SW480 (cell line): ENCODE measurements at places on chromosomes 16 and 17.
A peak's percentile ranks its signal among the peaks of the same experiment; 100 is the strongest.

GRCh38 chr17:57366177-57366557 is 109.8 kb downstream of the MSI2 start:
- no peak for DNase-seq

GRCh38 chr17:5527601-5528250 is 41.4 kb downstream of the MIS12 start:
- no peak for DNase-seq

GRCh38 chr17:59893676-59894100 is 767 bp downstream of the RPS6KB1 start:
- DNase-seq = peak; percentile 42

- no peak for DNase-seq
Measured at GRCh38 chr17:3865176-3865575, 19.1 kb upstream of the NCBP3 start.

- peak; percentile 59 for DNase-seq
Measured at GRCh38 chr17:7380855-7381683, at the start of gene TNK1. TNK1 (plus strand) TSS chr17:7381089; CDS start chr17:7382927, 1,838 bp downstream.

DNA sequence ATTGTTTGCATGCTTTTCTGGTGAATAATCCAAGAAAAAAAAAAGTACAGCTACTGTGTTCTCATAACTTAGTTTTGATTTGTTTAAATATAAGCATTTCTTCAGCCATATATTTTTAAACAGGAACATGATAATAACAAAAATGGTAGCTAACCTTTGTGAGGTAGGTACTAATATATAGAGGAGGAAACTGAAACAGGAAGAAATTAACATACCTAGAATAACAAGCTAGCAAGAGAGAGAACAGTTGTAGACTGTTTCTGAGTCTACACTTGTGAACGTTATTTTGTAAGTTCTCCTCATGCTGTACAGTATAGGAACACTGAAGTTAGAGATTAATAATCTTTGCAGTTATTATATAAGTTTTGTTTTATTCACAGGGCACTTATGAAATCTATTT is 49.3 kb downstream of the NSRP1 start:
- DNase-seq = no peak

- DNase-seq = no peak
Measured at GRCh38 chr16:72921106-72921505, 126.8 kb downstream of the ZFHX3 start.

- DNase-seq = no peak
Measured at GRCh38 chr16:49019081-49019633, 262.5 kb downstream of the CBLN1 start.

DNA sequence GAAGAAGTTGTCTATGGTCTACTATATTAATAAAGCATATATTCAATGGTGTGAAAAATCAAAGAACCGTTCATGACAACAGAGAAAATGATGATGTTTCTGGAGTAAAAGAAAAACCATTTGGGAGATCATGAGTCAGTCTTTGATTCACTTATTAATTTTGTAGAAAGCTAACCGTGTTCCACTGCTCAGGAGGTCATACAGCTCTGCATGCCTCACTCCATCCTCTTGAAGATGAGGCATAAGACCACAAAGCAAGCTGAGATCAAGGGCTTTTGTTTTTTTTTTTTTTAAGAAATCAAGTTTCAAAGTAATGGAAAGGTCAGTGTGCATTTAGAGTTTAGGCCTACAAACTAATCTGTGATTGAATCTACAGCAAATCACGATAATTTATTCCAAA is 206.4 kb downstream of the CEP112 start:
- no peak for DNase-seq

GRCh38 chr16:49658531-49658930 is 197.4 kb downstream of the ZNF423 start:
- DNase-seq = no peak
